Mesenchymal stem cell (in vitro differentiated cells and primary cell): ENCODE measurements at places on chromosomes 6 and 20.

- DNase-seq: no peak
Measured at GRCh38 chr20:34355427-34355826, 7.6 kb upstream of the ITCH start.

DNA sequence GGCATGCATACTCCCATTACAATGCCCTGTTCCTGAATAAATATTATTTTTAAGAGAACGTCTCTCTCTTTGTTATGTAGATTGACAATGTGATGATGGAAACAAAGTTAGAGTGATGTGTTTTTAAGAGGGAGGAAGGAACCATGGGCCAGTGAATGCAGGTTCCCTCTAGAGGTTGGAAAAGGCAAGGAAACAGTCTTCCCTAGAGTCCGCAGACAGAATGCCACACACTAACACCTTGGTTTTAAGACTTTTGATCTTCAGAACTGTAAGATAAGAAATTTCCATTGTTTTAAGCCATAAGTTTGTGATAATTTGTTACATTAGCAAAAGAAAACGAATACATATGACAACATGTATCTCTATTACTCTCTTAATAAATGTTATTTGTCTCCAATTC, 4.7 kb upstream of the CENPW start:
- DNase-seq: no peak

DNA sequence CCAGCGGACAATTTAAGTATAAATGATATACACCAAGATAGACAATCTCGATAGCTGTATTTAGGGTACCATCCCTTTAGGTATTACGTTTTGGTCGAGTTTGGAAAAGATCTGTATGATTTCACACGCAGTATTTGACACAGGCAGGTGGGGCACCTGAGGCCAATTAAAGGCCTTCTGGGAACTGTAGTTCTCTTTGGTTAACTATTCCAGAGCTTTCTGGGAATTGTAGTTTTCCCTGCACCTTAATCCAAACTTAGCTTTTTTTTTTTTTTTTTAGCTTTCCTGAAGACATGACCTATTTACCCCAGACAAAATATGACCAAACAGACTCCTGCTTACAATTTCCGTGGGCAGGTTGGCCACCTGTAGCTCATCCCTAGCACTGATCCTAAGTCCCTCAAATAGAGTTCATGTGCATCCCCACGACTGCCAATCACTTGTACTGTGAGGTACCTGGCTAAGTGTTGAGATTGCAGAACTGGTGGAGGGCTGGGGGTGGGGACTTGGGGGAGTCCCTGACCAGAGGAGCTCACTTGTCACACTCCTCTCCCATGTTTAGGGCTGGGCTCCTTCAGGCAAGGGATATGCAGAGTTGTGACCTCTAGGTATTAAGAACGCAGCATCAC, 999 bp upstream of the EHMT2 start:
- DNase-seq: peak; percentile 50

- DNase-seq: peak; percentile 64
Measured at GRCh38 chr20:52425253-52425652, 233.7 kb upstream of the ZFP64 start.

DNA sequence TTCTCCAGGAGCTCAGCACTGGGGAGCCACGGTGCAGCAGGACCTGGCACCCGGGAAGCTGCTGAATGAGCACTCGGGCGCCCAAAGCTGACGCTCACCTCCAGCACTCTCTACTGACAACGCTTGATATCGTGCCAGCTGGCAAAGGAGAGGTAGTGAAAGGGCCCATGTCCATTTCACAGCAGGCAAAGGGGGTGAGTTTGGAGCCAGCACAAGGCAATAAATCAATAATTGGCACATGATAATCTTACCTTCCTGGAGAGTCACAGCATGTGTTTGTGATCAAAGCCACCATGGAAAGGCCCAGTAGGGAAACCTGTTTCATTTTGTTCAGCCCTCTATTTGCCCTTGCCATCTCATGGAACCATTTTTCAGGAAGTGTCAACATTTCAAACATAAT, 23.3 kb upstream of the SMIM26 start:
- no peak for DNase-seq

DNA sequence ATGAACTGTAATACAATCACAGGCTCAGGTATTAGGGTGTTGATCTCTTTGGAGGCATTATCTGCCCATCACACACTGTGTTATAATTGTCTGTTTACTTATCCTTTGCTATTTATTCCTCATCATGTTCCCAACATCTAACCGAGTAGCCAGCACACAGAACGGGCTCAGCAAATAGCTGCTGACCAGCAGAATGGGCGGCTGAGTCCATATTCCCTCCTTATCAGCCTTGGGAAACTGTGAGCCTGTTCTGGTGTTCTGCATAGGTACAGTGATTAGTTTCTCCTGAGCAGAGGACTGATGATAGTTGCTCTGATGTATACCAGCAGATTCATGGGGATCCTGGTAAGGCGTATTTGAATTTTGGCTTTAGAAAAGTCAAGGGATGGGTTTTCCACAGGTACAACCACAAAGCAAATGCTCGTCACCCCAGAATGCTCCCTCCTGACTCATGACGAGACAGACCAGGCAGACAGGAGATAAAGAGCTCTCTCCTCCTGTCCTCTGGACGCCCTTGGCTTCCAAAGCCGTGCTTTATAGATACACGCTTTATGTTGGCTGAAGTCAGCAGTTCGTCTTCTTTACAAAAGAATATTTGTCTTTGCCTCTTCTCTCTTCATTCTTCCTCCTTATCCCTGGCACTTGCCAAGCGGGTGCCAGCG, 166.7 kb downstream of the TTLL2 start:
- DNase-seq: no peak

GRCh38 chr20:61112515-61112914, 139.5 kb upstream of the CDH4 start:
- peak; percentile 36 for DNase-seq

GRCh38 chr6:87669051-87669450, 33.0 kb downstream of the AKIRIN2 start:
- DNase-seq: no peak

- DNase-seq: no peak
Measured at GRCh38 chr6:31718265-31718664, 3.1 kb downstream of the LY6G6D start.

DNA sequence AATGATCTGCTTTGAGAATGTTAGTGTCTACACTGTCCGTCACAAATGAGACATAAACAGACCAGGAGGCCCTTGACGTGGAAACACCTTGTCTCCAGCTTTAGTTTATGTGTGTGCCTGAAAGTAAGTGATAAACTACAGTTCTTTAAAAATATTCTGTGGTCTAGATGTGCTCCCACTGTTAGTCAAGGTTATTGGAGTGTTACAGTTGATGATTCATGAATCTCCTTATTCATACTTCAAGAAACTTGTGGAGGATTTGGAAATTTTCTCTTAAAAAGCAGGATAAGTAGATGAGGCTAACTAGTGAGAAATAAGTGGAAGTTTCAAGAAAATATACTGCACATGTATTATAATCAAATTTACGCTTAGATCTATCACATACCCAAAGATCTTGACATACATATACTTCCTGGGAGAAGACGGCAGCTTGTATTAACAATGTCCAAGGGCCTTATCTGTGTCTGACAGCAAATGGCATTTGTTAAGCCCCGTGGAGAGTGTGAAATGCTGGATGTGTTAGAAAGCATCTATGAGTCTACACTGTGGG, 90.5 kb upstream of the MBOAT1 start:
- DNase-seq: peak; percentile 69

GRCh38 chr6:89161326-89162046, 15.6 kb downstream of the PM20D2 start:
- DNase-seq: no peak

DNA sequence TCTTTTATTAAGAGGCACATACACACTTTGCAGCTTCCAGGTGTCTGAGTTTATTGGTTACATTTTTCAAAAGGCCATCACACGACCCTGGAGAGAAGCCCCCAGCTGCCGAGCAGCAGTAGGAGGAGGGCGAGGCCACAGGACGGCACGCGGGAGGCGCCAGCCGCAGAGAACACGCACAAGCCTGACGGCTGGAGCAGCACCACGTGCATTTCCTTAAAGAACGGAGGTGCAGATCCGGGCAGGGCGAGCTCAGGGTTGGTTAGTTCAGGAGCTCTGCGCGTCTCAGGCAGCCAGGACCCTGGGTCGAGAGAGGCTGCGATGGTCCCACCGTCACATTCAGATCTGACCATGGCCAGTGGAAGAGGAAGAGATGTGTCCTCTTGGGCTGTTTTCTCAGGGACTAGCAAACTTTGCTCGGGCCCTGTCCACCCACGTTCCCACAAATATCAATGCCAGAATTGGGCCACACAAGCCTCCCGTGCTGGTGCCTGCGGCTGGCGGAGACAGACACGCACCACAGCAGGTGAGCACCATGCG, 121.4 kb upstream of the AFDN start:
- DNase-seq: no peak

DNA sequence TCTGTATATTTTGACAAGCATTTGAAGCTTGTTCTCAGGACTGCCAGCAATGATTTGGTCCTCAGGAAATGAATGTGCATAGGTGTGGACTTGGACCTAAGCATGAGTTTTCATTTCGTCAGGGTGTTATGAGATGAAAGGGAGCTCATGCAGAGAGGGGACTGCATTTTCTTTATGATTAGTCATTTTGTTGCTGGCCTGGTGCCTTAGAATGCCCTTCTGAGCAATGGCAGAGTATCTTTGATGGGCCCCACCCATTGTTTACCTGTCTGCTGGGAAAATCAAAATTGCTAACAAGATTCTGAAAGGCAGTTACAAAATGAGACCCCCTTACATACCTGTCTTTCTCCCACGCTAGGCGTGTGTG, 51.5 kb upstream of the MTHFD1L start:
- no peak for DNase-seq

GRCh38 chr20:52534616-52535015, 343.0 kb upstream of the ZFP64 start:
- no peak for DNase-seq

DNA sequence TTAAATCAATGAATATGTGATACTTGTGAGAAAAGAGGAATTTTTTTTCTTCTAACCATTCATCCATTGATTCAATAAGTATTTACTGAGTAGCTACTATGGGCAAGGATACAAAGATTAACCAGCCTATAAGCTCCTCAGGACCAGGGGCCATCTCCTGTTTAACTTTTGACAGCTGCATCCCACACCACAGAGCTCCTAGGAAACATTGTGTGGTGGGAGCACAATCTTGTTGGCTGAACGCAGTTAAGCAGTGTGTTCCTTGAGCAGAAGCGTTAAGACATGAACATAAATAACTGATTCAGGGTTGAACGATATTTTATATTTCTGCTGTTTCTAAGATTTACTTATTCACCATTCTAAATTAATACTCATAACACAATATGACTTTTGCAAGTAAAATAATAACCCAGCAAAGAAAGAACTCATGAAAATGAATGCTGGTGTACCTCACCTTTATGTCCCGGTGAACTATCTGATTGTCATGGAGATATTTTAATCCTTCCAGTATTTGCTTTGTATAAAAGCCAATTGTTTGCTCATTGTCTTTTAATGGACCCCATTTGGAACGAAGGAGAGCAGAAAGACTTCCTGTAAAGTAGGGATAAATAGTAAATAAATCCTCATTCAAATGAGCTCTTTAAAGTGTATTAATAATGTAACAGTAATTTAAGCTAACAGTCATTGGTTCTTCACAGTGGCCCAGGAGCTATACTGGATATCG, 62.6 kb upstream of the MAP7 start:
- DNase-seq: no peak

DNA sequence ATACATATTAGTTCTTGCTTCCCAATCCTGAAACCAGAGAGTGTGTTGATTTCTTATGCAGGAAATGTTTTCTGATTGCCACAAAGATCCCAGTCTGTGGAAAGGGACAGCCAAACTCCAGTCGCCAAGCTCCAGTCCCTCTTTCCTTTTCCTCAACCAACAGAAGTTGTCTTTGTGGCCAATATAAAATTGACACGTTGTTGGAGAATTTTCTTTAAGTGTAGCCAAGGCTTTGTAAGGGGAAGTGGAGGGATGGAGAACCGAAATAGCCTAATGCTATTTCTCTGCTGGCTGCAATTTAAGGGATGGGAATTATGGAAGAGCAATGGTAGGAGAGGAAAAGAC, 5.4 kb downstream of the ADGRB3 start:
- DNase-seq: no peak

- DNase-seq: peak; percentile 56
Measured at GRCh38 chr6:43078691-43079090, 2.6 kb downstream of the PTK7 start.

DNA sequence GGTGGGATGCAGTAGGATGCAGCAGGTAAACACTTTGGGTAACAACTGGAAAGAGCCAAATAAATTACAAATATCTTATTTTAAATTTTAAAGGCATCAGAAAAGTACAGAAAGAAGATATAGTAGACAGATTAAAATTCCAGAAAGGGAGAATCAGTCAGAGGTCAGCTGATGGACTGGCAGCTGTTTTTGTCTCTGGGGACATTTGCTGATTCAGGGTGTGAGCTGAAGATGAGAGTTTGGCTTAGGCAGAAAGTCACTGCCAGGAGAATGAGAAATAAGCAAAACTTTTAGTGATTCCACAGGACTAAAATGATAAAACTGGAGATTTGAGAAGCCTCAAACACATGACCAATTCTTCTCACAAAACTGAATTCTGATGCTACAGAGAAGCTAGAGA, 39.5 kb downstream of the AHI1 start:
- DNase-seq: no peak

DNA sequence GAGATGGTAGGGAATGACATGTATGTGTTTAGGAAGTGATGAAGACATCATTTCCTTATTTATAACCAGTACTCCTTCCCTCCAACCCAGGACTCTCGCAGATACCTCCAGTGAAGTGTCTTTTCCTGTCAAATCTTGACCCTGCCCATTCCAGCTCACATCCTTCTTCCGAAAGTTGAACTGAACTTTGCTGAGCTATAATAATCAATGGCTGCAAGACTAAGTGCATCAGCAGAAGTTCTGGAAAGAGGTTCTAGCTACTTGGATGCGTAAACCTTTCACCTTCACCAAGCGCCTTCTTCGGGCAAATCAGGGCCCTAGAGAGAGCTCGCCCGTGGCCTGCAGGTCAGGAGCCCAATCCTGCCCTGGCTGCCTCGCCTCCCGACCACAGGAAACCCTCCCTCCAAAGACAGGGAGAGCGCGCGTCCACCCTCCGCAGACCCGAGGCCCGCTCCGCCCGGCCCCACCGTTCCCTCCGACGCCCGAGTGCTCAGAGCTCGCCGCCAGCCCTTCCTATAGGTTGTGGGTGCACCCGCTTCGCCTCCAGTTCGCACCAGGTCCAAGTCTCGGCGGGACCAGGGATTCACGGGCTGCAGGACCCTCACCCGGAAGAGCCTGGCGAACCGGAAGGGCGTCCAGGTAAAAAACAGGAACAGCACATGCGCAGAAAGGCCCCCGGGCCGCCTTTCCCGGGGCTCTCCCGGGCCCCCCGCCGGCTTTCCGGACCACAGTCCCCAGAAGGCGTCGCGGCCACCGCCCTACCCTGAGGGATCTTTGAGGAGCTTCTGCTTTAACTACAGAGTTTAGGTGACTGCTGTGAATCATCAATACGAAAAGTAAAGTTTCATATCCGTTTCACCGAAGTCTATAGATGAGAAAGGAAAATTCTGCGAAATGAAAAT, at the start of gene ZNF334:
Gene ZNF334 (minus strand): TSS at position 617 of the 902 bp plus-strand sequence. CDS start 1,457 bp downstream, outside the sequence.
- DNase-seq: peak; percentile 58

- DNase-seq: no peak
Measured at GRCh38 chr6:5443491-5443890, 182.2 kb downstream of the FARS2 start.

- no peak for DNase-seq
Measured at GRCh38 chr6:47256361-47256760, 53.3 kb downstream of the TNFRSF21 start.

GRCh38 chr20:56835829-56836550, 206.9 kb downstream of the TFAP2C start:
- no peak for DNase-seq

GRCh38 chr20:33963751-33964150, 30.0 kb upstream of the RALY start:
- DNase-seq: no peak
